ENCODE measurements at places on chromosomes 1 and 21. TPM values are rescaled to one million over a fixed set of nuclear protein-coding genes. Genes with fewer than 3 reads are reported as not detected.

GRCh38 chr1:52460694-52461093 is 56.3 kb downstream of the PRPF38A start:
- no peaks in the 10 kb centered on the region for H3K27me3 ChIP-seq
- no peaks in the 10 kb centered on the region for H3K4me1 ChIP-seq
- no peak for DNase-seq
- H3K27ac ChIP-seq: no peak overlapping the region
- H3K4me3 ChIP-seq: no peak overlapping the region
- no peaks in the 10 kb centered on the region for H3K36me3 ChIP-seq

- H3K27me3 ChIP-seq: no peaks in the 10 kb centered on the region
- DNase-seq: no peak
- no peaks in the 10 kb centered on the region for H3K4me1 ChIP-seq
- H3K4me3 ChIP-seq: no peak overlapping the region
These were observed 147.6 kb upstream of the BARHL2 start for GRCh38 chr1:90864681-90865080.

GRCh38 chr1:89739013-89739843 is 81.6 kb upstream of the LRRC8D start:
- H3K4me3 ChIP-seq: no peak overlapping the region
- no peaks in the 10 kb centered on the region for H3K27me3 ChIP-seq
- no peaks in the 10 kb centered on the region for H3K4me1 ChIP-seq
- no peak overlapping the region for H3K27ac ChIP-seq

GRCh38 chr1:37267111-37267835 is 207.1 kb upstream of the ZC3H12A start:
- no peaks in the 10 kb centered on the region for H3K4me1 ChIP-seq
- no peak overlapping the region for H3K27ac ChIP-seq
- DNase-seq: no peak

CD52 gene
- total RNA-seq: 3.0 TPM

TEDDM1 gene
- not detected for total RNA-seq

PRR9 gene
- total RNA-seq: not detected

Data from thyroid gland (tissue), 4 donors.